Activated T-helper 9 cell treated with anti-CD3 and anti-CD28 coated beads, Interleukin-2, amount 50 U/mL, for 16 hours (primary cell): ENCODE measurements at places on chromosomes 2 and 18.

DNA sequence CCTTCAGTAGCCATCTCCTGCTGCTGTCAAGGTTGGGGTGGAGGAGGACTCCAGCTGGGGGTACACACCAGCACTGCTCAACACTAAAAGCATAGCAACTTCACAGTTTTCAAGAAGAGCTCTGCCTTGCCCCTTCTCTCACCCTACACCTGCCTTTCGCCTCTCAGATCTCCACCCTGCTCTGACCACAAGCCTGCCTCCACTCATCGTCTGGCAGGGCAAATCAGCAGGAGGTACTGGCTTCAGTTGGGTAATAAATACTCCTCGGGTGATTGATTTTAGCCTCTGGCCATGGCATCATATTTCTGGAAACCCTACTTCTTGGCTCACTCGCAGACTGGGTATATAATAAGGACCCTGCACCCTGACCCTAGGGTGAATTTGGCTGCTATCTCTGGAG is 3.1 kb upstream of the PRKAG3 start:
- DNase-seq: no peak

GRCh38 chr2:160499865-160500264 is 6.3 kb upstream of the RBMS1 start:
- DNase-seq: no peak

- DNase-seq: no peak
Observed at GRCh38 chr2:188623995-188624643, 332.4 kb downstream of the GULP1 start.

- no peak for DNase-seq
Observed at GRCh38 chr18:25234740-25235345, 117.1 kb downstream of the ZNF521 start.

GRCh38 chr2:199092419-199092818 is 365.3 kb downstream of the SATB2 start:
- DNase-seq: no peak

- DNase-seq: no peak
Observed at GRCh38 chr2:203973676-203974075, 37.1 kb downstream of the ICOS start.

DNA sequence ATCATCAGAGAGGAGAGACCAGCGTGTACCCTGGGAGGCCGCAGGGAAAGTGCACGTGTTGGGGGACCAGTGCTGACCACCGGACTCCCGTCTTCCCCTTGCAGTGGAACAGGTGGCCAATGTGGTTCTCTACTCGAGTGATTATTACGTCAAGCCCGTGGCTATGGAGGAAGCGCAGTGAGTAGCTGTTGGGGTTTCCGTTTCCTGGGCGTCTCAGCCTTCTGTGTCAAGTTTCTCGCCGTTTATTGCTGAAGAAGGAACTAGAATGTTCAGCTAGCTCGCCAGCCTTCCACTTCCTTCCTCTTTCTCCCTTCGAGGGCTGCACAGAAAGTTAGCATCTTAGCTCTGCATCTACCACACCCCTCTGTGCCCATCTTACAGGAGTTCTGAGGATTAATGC is 22.8 kb upstream of the DGKD start:
- DNase-seq: peak; percentile 52

DNA sequence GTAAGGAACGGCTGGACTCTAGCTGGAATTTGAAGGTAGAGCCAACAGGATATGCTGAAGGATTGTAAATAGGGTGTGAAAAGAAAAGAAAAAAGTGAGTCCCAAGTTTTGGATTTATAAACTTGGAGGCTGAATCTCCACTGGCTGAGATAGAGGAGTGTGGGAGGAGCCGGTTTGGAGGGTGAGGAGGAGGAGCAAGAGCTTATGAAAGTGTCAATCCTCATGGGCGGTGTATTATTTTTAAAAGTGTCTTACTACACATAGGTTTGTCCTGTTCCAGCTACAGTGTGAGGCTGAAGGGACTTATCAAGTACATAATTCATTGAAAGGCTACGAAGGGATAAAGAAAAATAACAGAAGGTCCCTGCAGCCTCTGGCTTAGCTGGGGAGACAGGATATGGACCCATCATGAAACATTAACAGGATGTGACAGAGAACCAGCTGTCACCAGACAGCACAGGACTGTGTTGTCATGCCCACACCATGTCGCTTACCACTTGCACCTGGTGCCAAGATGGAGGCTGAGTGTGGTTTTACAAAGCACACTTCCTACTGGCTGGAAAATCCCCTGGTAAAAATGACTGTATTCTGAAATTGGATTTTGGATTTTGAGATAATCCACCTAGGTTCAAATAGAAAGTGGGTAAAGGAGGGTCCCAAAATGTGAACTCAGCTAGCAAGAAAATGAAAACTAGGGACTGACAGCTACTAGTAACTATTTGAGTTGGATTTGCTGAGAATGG is 2.5 kb upstream of the MREG start:
- DNase-seq: peak; percentile 4

- no peak for DNase-seq
Observed at GRCh38 chr2:174083843-174084458, 118.8 kb upstream of the SP3 start.

- no peak for DNase-seq
Observed at GRCh38 chr2:119716284-119716672, 37.3 kb downstream of the TMEM177 start.

DNA sequence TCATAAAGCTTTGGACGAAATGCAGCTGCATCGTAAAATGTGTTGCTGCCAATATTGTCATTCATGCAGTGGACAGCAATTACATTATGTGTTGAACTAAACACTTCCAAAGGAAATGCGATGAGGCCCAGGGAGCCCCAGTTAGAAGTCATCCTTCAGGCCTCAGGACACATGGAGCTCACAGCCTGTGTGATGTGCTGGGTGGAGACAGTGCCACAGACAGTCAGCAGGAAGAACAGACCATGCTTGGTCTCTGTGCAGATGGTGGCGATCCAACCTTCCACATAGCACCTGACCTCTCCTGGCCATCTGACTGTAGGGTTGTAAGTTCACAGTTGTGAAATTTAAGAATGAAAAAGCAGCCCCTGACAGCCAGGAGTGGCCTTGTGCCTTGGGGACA is 118.3 kb upstream of the ALKAL2 start:
- no peak for DNase-seq

- no peak for DNase-seq
Observed at GRCh38 chr18:9468998-9469397, 6.3 kb upstream of the RALBP1 start.

DNA sequence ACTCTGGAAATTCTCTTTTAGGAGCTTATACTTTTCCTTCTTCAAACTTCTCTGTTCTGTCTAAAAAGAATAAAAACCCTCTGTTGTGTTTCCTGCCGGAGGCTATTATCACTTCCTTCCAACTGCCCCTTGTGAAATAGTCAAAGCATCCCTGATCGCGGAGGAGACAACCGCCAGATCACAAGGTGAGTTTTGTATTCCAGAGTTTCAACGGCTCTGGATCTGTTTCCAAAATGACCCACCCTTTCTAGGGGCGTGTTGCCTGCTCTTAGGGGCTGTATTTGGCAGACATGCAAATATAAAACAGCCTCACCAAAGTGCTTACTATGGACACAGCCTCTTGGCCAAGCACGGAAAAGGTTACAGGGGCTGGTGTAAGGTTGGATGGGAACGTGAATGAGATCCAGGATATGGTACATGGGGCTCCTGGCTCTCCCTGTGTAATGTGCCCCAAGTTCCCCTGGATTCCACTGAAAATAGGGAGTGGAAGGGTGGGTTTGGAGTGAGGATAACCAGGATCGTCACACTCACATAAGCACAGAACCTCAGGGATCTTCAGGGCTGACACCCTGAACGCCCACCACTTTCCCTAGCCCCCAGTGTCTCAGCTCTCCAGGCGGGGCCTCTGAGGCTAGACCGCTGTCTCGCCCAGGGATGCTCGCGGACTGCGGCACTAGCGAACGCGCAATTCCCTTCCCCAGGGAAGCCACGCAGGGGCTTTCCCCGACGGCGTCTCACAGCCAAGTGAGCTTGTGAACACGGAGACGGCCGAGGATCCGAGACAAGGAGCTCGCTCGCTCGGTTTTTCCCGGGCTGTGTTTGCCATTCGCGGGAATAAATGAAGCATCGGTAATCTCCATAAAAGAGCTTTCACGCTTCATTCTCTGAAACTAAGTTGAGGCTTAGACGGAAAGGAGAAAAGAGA is 14.4 kb downstream of the EN1 start:
- DNase-seq: no peak

DNA sequence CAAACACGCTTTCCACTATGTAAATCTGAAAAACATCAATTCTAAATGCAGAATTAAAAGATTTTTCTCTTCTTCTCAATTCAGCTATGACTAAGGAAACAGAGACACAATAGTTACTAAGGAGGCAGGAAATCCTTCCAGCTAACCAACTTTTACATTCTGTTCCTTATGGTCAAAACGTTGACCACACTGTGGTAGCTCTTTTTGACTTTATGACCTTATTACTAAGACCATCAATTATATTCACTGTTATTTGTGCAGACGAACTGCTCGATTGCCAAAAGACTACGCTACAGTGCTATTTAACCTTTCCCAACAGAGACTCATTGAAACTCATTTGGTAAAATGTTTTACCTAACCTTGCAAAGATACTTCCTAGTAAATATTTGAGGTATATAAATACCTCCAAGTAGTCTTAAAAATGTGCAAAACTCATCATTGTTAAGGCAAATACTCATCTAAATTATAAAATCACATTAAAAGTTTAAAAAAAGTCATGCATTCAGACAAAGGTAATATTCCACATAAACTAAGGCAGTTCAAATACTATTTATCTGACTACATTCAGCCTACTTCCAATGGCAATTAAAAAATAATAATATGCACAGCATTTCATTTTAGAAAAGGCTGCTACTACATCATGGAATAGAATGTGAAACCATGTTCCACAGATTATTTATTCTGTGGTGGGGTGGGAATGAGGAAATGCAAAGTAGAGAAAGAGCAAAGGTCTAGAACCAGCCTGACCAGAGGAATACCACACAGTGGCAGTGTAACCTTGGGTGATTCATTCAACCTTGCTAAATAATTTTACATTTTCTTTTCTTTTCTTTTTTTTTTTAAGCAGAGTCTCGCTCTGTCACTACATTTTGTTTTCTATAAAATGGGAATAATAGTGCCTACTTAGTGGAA is 139.9 kb downstream of the THADA start:
- DNase-seq: no peak

DNA sequence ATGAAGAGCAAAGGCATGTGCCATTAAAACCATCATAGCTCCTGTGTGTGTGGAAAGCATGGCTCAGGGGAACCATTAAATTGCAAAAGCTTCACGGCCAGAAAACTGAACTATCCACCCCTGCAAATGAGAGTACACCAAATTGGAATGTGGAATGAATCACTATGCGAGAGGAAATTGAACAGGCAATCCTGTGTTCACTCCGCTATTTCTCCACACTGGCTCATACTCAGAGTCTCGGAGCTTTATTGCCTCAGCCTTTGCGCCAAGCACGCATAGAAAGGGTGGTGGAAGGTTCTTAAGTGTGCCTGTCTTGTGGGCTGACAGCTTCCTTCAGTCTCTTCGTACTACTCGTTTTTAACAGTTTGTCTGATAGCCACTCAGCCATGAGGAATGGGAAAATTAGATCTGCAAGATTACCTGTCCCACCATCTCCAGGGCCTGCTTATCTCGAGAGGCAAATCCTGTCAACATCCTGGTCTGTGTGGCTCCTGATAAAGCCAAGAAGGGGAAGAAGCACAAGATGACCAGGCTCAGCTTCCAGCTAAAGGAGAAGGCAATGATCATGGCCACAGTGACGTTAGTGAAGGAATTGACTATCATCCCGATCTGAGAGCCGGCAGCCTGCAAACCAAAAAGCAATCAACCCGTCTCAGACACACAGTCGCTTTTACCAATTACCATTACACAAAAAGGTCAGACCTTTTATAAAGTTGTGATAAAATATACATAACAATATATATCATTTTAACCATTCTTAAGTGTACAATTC is 34.9 kb downstream of the G6PC2 start:
- DNase-seq: no peak

GRCh38 chr18:79738581-79739439 is 58.9 kb upstream of the KCNG2 start:
- no peak for DNase-seq

DNA sequence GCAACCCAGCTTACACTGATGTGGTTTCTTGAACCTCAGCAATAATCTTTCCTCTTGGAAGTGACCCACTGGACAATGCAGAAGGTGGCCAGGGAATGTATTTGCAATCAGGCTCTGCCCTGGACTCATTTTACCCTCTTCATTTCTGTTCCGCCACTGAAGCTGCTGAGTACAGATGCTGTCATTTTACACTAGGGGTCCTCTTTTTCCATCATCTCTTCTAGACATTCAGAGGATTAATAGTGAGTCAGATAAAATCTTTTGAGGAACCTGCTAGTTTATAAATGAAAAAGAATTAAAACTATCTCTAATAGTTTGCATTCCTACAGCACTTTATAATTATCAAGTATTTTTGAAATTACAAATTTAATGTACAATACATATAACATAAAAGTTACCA is 87.9 kb upstream of the PNPT1 start:
- no peak for DNase-seq

DNA sequence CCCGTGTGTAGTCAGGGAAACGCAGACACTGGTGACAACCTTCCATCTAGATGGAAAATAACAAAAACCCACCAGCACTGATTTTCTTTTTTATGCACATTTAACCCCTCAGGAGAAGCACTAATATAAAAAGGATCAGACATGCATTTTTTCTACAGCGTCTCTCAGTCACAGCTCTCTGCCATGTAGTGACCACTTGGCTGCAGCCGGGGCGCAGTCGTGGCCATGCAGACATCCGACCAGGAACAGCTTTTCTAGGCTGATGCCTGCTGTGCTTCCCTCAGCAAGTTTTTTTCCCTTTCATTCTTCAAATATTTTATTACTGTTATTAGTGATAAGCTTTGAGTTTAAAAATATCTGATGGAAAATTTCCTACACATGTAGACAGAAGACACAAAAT is 63.3 kb downstream of the MERTK start:
- no peak for DNase-seq

DNA sequence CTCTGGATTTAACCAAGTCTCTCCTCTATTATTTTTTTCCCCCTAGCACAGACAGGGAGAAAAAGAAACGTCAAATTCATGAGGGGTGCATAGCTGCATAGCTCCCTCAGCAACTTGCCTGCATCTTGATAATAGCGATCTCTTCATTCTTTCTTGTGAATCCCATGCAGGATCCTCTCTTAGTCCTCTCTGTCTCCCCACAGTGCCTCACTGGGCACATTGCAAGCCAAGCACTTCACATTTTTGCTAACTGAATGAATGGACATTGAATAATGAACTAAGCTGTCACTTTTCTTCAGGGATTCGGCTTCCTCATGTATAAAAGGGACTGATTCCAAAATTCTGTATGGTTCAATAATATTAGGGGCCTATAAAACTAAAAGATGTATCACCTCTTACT is 2.9 kb upstream of the EPB41L3 start:
- DNase-seq: no peak

DNA sequence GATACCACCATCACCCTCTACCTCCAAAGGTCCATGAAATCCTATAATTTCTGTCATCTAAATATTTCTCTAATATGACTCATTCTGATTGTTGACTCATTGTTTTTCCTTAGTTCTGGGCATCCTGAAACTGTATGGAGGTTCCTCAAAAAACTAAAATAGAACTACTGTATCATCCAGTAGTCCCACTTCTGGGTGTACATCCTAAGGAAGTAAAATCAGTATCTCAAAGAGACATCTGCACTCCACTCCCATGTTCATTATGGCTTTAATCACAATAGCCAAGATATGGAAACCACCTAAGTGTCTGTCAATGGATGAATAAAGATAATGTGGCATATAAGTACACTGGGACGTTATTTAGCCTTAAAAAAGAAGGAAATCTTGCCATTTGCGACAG is 125.8 kb upstream of the MYO3B start:
- no peak for DNase-seq
